ENCODE measurements at places on chromosomes 5 and 9.

- DNase-seq, result no peak
Measured at GRCh38 chr9:136107155-136107952, 11.3 kb downstream of the TMEM250 start.

DNA sequence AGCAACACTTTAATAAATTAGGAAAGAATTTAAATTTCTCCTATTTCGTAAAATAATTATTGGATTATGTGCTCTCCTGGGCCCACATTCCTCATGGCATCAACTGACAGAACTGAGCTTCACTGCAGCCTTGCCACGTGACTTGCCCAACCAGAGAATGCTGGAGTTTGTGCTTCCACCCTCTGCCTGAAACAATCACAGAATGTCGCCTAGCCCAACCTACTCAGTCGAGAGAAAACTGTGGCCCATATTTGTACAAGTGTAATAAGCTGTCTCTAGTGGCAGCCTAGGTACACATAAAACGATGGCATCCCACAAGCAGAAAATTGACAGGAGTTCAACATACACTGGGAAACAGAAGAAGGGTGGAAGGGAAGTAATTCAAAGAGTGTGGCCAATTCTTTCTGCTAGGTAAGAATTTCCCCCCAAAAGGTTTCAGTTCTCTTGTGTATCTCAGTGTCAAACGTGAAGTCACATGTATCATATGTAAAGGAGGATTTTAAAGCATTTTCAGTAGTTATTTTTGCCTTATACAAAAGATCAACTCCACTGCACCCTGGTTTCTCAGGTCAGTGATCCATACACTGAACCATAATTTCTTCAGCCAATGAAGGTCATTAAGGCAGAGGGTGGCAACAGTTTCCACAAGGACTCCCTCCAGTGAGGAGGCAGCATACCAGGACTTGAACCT lies 41.7 kb downstream of the ZNF608 start:
- DNase-seq, result no peak

DNA sequence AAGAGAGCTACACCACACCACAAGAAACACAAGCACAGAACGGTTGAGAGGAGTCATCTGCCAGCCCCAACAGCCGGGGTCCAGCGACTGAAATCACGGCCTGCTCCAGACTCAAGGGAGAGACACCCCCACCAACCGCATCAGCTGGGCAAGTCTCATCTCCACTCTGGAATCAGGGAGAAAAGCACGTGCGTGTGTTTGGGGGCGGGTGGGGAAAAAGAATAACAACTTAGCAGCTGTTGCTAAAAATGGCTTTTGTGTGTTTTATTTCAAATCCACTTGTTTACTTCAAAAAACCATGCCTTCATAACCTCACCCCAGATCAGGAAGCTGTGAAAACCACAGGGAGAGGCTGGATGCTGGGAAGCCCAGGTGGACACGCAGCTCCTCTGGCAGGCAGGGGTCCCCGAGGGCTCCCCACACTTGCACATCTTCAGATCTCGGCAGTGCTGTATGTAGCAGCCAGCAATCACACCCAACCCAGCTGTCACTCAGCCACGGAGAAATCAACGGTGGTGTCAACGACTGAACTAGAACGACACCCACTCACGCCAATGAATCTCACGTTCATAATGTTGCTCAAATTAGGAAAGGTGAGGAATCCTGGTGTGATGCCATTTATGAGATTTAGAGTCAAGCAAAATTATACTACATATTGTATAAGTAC lies 19.0 kb downstream of the PNPLA7 start:
- DNase-seq, result no peak

GRCh38 chr9:71895117-71895516 lies 15.9 kb downstream of the ABHD17B start:
- DNase-seq, result no peak

DNA sequence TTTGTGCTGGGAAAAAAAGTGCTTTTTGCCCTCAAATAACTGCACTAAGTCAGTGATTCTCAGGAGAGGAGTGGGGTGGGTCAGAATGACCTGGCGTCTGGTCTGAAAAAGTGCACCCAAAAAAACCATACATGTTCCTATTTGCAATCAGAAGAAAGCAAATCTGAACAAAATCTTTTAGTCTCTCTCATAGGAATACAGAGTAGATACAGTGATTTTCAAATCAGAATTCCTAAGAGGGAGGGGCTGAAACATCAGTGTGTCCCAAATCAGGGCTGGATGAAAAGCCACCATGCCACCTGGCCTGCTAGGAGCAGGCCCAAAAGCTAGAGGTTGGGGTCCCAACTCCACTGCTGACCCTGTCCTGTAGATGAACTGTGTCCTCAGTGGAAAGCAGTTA lies 66.8 kb downstream of the RAPGEF1 start:
- no peak for DNase-seq

DNA sequence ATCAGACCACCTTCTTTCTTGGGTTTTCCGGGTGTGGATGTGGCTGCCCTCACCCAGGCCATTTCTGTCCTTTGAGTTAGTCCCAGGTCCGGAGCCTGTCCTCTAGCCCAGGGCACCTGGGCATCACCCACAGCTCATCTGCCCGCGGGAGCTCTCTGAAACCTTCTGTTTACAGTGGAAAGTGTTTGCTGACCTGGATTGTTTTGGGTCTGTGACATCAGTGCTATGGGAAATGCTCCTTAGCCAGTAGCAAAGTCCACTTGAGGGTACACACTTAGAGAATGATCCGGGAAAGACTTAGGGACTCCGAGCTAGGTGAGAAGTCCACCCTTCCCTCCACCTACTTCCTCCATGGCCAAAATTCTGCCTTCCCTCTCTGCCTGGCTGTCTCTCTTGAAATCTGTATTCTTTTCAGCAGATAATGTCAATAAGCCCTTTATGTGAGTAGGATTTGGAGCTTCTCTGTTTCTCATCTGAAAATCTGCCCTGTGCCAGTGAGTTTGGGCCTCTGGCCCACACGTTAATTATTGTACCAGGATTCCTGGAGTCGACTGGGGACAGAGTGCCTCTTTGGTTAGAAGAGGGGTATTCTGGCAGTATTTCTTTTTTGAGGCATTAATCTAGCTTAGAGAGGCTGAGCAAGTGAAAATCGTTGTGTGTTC lies 19.9 kb downstream of the ABLIM3 start:
- no peak for DNase-seq

- no peak for DNase-seq
Measured at GRCh38 chr5:126953640-126954039, 76.7 kb downstream of the MARCHF3 start.

- no peak for DNase-seq
Measured at GRCh38 chr9:88993327-88993726, 2.1 kb downstream of the S1PR3 start.

- no peak for DNase-seq
Measured at GRCh38 chr5:72283358-72283757, 36.7 kb downstream of the MRPS27 start.

DNA sequence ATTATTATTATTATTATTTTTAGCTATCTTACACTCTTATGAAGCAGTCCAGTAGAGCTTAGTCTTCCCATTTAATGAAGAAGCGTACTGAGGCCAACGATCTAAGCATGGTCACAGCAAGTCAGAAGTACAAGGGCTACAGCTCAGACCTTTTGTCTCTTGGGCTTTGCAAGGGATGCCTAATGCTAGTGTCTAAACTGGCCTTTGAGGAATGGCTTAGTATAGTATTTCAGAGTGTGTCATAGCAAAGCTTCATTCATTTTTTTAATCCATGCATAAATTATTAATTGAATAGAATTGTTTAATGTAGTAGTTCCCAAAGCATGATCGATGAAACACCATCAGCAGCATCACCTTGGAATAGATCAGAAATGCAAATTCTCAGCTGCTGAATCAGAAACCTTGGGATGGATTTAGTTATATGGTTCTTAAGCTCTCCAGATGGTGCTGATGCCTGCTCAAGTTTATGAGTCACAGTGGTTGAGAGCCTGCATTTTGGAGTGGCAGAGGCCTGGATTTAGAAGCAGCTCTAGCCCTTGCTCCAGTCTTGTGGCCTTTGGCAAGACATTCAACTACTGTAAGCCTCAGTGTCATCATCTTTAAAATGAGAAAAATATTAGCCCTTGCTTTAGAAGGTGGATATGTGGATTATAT lies 6.1 kb downstream of the IL12B start:
- DNase-seq, result no peak

GRCh38 chr9:70315389-70315788 lies 56.6 kb downstream of the SMC5 start:
- no peak for DNase-seq

- no peak for DNase-seq
Measured at GRCh38 chr9:119727988-119728387, 358.8 kb upstream of the BRINP1 start.

- DNase-seq, result no peak
Measured at GRCh38 chr5:96873449-96873848, 2.9 kb upstream of the ERAP2 start.

DNA sequence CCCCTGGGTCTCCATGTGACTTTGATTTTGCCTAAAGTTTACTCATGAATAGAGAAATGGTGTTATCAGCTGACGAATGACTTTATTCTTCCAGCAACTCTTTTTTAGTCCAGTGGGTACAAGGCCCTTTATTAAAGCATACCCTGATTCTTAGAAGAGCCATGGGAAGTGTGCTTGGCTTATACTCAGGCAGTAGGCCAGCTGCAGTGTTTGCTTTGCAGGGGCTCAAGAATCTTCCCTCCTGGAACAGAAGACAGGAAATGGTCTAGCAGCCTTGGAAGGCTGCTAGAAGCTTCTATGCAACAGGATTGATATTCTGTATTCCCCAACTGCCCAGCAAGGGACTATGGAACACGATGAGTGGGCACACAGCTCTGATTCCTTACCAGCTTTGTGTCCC lies 73.4 kb upstream of the PLPP6 start:
- peak; percentile 43 for DNase-seq

- DNase-seq, result no peak
Measured at GRCh38 chr5:59351076-59351794, 542.3 kb downstream of the PDE4D start.

DNA sequence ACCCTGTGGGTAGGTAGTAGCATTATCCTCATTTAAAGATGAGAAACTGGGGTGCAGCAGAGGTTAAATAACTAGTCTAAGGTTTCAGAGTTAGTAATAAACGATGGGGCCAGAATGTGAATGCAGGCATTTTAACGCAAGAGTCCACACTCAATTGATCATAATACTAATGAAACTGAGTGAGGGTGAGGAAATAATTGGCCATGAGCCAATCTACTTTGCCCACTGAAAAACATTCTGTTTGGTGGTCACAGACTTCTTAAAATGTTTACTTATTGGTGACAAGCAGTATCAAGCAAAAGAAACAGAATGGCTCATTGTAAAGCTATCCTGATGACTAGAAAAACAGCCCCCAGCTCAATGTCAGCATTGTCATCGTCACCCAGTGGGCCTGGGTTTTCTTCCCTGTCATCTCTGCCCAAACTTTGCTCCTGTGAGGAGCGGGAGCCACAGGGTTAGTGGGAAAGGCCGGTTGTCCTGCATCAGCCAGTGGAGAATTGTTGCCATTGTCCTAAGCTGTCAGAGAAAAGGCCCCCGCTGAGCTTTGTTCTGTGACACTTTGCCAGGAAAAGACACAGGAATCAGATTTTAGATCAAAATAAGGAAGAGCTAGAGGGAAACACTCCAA lies 77.3 kb upstream of the MAN2A1 start:
- DNase-seq, result no peak

DNA sequence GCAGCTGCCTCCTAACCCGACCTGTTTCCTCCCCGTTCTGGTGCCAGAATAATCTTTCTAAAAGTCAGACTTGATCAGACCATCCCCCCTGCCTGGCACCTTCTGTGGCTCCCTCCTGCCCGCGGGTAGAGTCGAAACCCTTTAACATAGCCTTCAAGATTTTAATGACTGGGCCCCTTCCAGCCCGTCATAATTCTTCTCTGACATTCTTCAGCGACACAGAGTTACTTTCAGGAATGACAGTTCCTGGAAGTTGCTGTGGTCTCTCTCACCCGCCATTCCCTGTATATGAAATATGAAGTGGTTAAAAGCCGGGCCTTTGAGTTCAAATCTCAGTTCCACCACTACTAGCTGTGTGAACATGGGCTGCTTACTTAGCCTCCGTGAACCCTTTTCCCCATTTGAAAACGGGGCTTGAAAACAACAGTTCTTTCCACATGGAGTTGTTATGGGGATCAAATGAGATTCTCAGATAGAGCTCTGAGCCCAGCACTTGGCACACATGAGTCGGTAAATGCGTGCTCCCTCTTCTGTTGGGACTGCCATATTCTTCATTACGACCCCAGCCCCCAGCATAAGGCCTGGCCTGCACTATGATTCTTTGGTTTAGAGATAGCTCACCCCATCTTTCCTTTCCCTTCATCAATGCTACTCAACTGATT lies 737 bp downstream of the NANS start:
- DNase-seq, result peak; percentile 32

DNA sequence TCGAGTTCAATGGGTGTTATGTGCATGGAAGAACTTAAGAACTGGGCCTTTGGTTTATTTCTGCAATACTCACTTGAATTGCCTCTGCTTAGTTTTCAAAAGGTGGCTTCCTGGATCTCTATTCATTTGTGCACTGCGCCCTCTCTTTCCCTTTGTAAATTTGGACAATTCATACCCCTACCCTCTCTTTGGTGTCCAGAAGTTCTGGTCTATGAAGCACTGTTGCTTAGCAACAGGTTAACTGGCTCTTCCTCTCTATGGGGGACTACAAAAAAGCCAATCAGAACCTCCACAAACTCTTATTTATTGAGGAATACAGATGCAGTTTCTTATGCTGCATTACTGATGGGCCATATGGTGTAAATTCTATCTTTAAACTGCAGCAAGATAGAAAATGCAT lies 13.5 kb upstream of the FAM120A start:
- no peak for DNase-seq

DNA sequence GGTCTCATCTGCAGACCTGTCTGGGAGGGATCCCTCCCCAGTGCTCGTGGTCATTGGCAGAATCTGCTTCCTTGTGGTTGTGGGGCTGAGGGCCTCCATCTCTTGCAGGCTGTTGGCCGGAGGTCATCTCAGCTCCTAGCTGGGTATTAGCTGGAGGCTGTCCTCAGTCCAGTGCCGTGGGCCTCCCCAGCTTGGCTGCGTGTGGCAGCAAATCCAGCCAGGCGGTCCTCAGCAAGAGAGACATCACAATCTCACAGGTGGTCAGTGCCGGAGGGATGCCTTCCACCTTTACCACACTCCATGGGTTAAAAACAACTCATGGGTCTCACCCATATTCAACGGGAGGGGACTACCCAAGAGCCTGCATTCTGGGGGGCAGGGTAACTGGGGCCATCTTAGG lies 155.5 kb downstream of the RXRA start:
- DNase-seq, result no peak

GRCh38 chr9:136372561-136373299 lies 739 bp downstream of the CARD9 start:
- DNase-seq, result no peak

Measured in foreskin melanocyte (primary cell).